ENCODE measurements at places on chromosomes 16 and 17.

- DNase-seq, result no peak
These were observed 32.9 kb upstream of the SKAP1 start for GRCh38 chr17:48462946-48463345.

GRCh38 chr17:58506354-58507080 lies 7.9 kb downstream of the MTMR4 start:
- no peak for DNase-seq

DNA sequence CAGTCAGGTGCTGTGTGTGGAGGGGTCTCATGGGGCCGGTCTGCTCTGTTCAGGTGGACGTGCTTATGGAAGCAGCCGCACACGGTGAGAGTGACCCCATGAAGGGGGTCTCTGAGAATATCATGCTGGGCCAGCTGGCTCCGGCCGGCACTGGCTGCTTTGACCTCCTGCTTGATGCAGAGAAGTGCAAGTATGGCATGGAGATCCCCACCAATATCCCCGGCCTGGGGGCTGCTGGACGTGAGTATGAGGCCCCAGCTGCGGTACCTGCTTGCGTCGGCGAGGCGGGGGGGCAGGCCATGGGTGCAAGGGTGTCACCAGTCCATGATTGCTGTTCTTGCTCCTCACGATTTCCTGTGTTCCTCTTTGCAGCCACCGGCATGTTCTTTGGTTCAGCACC lies 27.9 kb downstream of the POLR2A start:
- DNase-seq, result no peak

- no peak for DNase-seq
These were observed 27.5 kb downstream of the TRIM25 start for GRCh38 chr17:56886288-56886731.

GRCh38 chr16:19001788-19002187 lies 18.1 kb downstream of the TMC7 start:
- DNase-seq, result no peak

DNA sequence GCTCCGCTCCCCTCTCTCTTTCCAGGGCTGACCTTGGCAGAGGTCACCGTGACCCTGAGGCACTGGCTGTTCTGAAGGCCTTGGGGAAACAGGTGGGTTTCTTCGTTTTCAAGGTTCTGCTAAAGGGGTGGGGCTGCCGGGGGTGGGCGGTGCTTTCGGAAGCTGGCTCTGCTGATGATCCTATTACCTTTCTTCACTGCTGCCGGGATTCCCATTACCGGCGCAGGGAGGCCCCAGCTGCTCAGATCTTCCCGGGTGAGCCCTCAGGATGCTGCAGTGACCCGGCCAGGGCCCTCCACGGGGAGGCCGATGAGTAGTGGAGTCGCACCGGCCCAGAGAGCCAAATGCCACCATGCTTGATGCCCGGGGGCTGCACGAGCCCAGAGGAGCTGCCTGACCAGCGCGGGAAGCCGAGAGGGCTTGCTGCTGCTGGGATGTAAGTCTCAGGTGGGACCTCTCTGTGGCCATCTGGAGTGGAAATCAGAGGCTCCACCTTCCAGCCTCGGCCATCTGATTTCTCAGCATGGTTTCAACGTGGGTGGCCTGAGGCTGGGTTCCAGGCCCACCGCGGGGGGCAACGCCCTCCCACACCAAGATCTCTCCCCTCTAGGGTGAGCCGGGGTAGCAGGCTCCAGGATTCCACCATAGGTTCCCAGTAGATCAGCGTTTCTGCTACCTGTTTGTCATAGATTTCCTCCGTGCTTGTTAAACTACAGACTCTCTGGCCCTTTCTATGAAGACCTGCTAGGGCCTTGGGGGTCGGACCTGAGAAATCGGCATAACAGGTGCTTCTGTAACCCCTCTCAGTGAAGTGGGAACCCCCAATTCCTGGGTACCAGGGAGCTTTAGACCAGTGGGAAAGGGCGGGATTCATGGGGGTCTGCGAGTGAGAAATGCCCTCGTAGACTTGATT lies 21.6 kb upstream of the ADCY7 start:
- peak; percentile 74 for DNase-seq

GRCh38 chr17:15087946-15088345 lies 177.2 kb downstream of the PMP22 start:
- DNase-seq, result no peak

DNA sequence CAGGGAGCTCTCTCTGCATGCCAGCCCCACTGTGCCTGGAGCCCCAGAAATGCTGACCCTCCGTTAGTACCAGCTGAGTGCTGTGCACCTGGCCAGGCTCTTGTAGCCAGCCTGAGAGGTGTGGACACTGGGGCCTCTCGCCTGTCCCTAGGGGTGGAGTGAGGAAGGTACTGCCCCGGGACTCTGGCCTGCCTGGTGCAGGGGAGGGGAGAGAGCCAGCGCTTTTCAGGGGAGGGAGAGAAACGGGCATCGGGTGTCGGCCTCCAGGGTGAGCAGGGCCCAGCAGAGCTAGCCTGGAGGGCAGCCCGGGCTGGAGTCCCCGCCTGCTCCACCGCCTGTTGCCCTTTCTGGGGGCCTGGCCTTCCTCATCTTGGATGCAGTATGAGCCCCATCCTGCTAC lies 13.1 kb downstream of the MAP2K3 start:
- no peak for DNase-seq

All from ovary (tissue), 10 donors.